Daoy (cell line): ENCODE measurements at places on chromosomes 11 and 22.
A peak's percentile ranks its signal among the peaks of the same experiment; 100 is the strongest.

GRCh38 chr11:57071829-57072228 is 83.1 kb downstream of the OR5AK2 start:
- DNase-seq, result no peak

- peak; percentile 60 for DNase-seq
Measured at GRCh38 chr22:44133161-44133560, 47.6 kb upstream of the PARVG start.

- DNase-seq, result no peak
Measured at GRCh38 chr11:108774037-108774730, 109.3 kb downstream of the DDX10 start.

GRCh38 chr22:45185718-45186514 is 22.2 kb downstream of the NUP50 start:
- no peak for DNase-seq

DNA sequence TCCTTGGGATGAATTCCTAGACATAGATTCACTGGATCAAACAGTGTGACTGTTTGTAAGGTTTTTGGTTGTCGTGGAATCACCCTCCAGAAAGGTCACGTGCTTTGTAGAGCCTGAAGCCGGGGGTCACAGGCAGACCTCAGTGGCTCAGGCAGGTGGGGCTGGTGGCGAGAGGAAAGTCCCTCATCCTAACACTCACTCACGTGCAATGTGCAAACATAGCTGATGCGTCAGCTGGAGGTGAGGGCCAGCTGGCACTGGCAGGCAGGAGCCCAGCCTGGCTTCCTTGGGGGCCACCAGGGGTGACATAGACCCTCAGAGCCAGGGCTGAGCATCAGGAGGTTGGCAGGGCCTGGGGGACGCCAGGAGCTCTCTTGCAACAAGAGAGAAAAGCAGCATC is 90.0 kb downstream of the ARHGAP8 start:
- no peak for DNase-seq

DNA sequence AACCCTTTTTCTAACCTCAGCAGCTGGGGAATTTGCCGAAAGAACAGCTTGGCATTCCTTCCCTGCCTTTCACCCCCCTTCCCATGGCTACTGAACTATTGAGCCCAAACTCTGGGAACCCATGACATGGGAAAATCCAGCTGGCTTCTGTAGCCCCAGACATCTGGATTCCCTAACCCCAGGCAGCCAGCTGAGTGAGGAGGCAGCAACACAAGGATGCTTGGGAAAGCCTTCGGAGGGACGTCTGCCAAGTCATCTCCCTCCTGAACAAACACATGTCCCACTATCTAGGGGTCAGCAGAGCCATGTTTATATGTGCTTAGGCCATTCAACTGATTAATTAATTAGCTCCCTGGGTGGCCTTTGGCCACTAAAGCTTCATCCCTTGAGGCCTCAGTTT is 21.6 kb downstream of the LRRC55 start:
- no peak for DNase-seq

DNA sequence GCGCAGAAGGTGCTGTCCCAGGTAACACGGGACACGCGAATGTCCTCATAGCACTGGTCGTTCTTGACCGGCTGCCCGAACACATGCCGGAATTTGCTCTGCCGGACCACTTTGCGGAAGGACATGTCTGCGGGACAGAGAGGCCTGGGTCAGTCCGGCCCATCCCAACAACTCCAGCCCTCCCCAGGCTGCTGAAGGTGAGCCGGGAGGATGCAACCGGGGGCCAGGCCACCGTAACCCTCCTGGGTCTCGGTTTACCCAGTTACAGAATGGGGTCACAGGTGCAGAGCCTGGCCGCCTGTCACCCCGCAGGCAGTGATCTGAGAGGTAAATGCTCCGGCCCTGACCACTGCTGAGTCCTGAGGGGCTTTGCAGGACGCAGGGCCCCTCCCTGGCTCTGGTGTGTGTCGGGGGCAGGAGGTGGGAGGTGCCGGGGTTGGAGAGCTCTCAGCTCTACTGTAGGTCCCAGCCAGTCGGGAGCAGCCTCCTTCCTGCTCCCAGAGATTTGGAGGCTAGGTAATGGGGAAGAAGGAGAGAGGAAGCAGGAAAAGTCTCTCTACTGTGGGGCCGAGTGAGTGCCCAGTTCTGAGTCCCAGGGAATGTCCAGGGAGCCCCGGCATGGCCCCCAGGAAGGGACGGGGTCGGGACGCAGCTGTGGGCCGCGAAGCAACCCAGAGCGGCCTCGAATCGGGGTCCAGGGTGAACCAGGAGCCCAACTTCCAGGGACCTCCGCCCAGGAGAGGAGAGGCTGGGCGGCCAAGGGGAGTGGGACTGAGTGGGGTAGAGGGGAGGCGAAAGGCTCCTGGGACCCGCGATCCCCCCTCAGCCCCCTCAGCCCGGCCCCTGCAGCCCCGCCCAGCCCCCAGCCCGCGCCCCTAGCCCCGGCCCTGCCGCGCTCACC is 522 bp downstream of the CORO1B start:
- no peak for DNase-seq

- DNase-seq, result no peak
Measured at GRCh38 chr11:84581083-84581482, 1046.1 kb downstream of the DLG2 start.

DNA sequence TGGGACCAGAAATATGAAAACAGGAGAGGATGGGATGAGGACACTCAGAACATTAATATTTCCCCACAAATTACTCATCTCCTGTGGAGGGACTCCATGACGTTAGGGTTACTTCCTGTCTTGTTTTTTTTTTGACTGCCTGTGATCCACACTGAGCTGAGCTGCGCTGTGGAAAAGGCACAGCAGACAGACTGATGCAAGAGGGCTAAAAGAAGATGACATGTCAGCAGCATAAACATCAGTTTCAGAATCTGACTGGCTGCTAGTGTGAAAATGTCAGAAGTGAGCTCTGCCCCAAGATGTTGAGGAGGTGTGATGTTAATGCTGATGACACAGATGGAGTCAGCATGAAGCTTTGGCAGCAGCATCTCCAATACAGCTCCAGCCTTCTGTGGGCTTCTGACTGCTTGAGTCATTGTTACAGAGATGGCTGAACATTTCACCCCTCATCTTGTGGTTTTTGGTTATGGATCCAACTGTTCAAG is 286.8 kb downstream of the BLID start:
- peak; percentile 88 for DNase-seq

DNA sequence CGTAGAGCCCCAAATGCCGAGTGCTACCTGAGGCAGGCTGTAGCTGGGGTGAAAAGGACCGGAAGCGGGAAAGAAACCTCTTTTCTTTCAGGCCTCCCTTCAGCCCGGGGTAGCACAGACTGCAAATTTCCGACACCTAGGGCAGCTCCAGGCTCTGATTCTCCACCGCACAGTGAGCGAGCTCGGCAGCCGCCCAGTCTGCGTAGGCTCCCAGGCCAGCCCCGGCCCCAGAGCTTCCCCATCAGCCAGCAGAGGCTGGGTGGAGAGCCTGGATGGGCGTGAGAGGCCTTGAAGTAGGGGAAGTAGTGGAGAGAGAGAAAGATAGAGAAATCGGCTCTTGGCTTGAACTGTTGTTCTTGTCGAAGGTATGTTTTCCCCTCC is 9.3 kb upstream of the PAX6 start:
- DNase-seq, result no peak

DNA sequence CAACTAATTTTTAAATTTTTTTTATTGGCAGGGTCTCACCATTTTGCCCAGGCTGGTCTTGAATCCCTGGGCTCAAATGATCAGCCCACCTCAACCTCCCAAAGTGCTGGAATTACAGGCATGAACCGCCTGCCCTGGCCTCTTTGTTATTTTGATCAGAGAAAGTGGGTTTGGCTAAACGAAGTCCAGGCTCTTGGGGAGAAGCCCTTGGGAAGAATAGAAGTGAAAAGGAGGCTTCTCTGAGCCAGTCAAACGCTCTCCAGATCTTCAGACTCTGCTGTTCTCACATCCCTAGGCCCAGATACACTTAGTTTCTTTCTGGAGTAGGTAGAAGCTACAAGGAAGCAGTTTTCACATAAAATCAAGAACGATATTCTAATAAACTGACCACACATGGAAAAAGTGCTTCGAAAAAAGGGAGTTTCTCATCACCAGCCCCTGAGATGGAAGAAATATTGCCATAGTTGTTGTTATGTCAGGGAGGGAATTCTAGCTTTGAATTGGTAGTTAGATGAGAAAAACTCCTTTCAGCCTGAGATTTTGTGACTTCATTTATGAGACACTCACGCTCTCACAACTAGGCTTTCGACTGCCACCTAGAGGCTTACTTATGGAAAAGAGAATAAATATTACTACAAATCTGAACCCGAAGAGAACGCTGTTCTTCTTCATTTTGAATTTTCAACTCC is 41.7 kb upstream of the AQP11 start:
- DNase-seq, result peak; percentile 55

GRCh38 chr11:107804971-107805370 is 53.6 kb downstream of the SLC35F2 start:
- DNase-seq, result no peak

- DNase-seq, result peak; percentile 73
Measured at GRCh38 chr11:47991266-47991830, 11.0 kb downstream of the PTPRJ start.

- no peak for DNase-seq
Measured at GRCh38 chr22:17047656-17048055, 37.1 kb upstream of the IL17RA start.

- DNase-seq, result no peak
Measured at GRCh38 chr11:17379383-17380180, 8.9 kb downstream of the KCNJ11 start.

DNA sequence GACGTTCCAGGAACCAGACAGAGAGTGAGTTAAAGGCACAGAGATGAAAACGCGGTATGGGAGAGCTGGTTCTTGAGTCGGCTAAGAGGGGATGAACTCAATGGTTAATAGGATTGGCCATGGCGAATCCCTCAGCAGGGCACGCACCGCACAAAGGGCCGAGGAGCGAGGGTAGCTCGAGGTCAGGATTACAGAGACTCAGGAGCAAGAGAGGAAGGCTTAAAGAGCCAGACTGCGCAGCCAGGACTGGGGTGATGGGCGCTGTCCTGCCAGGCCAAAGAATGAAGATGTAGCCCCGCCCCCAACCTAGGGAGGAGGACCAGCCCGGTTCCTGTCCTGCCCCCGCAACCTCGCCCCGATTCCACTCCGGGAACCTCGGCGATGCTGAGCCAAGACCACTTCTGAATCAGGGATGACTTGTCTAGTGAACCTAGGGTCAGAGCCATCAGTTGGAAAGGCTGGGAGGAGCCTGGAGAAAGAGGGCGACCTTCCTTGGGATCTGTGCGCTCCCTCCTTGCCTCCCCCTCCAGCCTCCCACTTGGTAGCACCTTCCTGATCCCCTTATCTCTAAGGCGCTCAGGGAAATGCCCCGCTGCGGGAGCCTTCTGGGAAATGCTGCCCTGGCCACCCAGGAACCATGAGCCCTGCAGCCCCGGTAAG is at the start of gene PLEKHB1:
PLEKHB1 (plus strand) TSS at position 610 of the 660 bp plus-strand sequence; CDS start at position 638, 28 bp downstream.
- DNase-seq, result no peak

GRCh38 chr11:61688365-61689163 is 8.4 kb downstream of the DAGLA start:
- peak; percentile 85 for DNase-seq

DNA sequence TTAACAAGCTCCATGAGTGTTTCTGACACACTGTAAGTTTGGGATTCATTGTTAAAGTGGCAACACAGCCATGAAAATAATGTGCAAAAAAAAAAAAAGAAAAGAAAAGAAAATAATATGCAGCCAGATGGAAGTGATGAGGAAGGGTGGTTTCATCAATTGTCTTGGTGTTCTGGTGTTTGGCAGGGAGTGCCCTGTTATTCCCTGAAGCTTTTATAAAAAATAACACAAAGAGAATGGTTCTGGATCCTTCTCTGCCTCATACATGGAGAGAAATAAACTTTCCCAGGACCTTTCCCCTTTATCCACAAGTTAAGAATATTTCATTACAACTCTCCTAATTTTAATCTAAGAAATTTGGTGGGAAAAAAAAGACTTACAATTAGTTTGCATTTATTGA is 16.7 kb downstream of the AMOTL1 start:
- no peak for DNase-seq

GRCh38 chr11:19451609-19452008 is 210.9 kb upstream of the E2F8 start:
- DNase-seq, result no peak

DNA sequence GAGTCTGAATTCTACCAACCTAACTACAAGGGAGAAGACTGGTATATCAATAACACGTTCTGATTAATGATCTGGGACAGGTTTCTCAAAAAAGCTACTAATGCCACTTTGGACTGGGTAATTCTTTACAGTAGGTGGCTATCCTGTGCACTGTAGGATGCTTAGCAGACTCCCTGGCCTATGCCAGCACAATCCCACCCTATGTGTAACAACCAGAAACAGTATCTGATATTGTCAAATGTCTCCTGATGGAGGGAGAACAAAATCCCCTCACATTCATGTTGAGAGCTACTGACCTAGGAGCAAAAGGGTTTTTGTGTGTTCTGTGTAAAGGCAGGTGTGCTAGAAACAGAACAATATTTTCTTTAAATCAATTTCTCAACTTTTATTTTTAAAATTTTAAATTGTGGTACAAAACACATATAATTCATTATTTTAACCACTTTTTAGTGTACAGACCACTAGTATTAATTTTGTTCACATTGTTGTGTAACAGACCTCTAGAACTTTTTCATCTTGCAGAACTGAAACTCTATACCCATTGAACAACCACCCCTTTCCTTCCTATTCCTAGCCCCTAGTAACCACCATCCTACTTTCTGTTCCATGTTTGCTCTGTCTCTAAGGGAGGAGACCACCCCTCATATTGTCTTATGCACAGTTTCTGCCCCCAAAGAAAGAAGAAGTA is 2.1 kb upstream of the MS4A6A start:
- DNase-seq, result no peak

GRCh38 chr11:6253197-6253596 is 6.4 kb upstream of the CCKBR start:
- no peak for DNase-seq

GRCh38 chr11:74909812-74910211 is 39.1 kb downstream of the XRRA1 start:
- no peak for DNase-seq

DNA sequence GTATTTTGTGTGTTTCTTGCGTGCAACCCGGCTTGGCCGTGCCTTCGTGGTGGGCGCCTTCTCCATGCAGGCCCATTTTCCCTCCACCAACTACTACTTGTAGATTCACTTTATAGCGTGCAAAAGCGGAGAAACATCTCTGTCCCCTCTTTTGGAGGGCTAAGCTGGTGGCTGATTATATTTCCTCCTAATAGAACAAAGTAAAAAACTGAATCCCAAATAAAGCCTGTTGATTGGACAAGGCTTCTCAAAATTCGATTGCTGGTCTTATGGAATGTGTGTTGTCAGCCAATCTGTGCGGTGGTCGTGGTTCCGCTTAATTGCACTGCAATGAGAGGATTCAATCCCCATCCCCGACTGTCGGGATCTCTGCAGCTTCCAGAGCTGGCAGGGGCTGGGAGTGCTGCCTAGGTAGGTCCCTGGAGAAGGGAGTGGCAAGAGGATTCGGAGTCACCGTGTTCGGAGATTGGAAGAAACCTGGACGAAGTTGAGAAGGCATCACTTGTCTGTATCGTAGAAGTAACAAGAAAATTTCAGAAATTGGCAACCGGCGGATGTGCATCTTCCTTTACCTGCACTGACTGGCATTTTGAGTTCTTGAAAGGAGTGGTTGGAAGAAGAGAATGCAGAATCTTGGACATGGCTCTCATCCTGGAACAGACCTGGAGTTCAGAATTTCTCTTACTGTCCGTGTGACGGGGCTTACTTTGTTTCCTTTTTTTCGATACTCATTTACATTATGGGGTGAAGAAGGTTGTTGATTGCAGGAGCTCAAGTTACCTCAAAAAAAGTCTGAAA is 1.1 kb downstream of the HMGXB4 start:
- DNase-seq, result peak; percentile 14

- DNase-seq, result no peak
Measured at GRCh38 chr11:2328021-2328420, 26.2 kb downstream of the TSPAN32 start.

GRCh38 chr22:31184015-31184414 is 24.0 kb downstream of the RNF185 start:
- DNase-seq, result no peak

- DNase-seq, result no peak
Measured at GRCh38 chr22:42025421-42025820, 26.8 kb downstream of the WBP2NL start.
